ENCODE measurements at places on chromosomes 4 and X.

GRCh38 chr4:74555843-74556242, 110.9 kb downstream of the AREG start:
- no peak for DNase-seq

DNA sequence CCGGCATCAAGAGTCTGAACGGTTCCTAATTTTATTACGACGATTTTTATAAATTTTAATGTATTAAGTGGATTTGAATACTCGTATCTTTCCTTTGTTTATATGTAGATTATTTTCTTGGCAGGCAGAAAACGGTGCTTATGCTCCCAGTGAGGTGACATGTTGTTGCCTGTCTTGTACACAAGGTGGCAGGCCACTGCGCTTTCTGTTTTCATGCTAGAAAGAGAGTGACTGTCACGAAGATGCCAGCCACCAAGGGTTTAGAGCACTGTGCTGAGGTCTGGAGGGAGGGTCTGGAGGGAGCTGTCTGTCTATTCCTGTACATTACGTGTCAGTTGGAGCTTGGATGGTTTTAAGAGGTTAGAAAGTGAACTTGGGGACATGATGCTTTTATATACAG, 87.7 kb downstream of the SHROOM2 start:
- DNase-seq = peak; percentile 47

GRCh38 chr4:77332696-77333270, 175.8 kb downstream of the CCNG2 start:
- no peak for DNase-seq

- no peak for DNase-seq
Observed at GRCh38 chr4:93169966-93170365, 658.6 kb upstream of the ATOH1 start.

- DNase-seq = no peak
Observed at GRCh38 chr4:65381648-65382047, 288.6 kb downstream of the EPHA5 start.

DNA sequence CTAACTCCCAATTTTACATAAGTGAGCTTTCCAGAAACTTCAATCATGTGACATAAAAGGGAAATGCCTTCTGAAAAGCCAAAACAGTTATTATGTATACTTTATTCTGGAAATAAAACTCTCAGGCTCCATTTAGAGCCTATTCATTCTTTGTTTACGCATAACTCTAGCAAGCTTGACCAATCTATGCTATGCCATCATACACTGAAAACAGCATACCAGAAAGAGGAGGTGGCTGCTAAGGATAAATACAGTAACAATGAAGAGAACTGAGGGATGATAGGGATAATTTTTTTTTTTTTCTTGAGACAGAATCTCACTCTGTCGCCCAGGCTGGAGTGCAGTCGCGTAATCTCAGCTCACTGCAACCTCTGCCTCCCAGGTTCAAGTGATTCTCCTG, 24.4 kb downstream of the CDKL2 start:
- DNase-seq = no peak

DNA sequence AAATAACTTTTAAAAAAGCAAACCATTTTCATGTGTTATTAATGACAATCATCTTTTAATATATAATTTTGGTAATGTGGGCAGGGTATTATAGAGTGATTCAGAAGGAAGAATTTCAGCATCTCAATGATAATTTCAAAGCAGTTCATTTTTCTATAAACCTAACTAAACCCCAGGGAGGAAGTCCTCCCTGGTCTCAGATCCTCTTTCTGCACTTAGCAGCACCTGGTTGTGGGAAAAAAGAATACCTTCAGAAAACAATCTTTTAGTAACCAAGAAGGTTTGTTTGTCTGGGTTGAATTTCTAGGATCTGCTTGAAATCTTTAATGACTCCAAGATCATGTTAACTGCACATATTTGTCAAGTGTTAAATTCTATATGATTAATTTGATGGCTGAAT, 29.9 kb downstream of the DKK2 start:
- no peak for DNase-seq

- DNase-seq = no peak
Observed at GRCh38 chr4:100257567-100257966, 67.3 kb upstream of the DDIT4L start.

- no peak for DNase-seq
Observed at GRCh38 chrX:119398587-119398973, 556 bp upstream of the SLC25A43 start.

DNA sequence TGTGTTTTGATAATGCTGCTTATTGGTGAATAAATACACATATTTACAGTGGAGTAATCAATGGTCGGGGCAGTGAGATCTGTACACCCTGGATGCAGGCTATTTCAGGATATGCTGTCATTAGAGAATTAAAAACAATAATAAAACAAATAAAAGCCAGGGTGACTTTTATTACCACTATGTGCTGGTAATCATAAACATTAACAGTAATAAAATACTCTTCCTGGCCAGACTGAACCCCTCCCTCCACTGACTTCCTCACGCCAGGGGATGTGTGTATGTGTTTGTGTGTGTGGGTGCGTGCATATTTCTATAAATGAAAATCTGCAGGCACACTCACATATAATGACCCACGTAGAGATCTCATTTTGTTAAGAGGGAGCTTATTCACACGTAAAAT, 98.0 kb upstream of the MAP9 start:
- no peak for DNase-seq

- DNase-seq = no peak
Observed at GRCh38 chr4:136302566-136302965, 1229.7 kb downstream of the PCDH18 start.

DNA sequence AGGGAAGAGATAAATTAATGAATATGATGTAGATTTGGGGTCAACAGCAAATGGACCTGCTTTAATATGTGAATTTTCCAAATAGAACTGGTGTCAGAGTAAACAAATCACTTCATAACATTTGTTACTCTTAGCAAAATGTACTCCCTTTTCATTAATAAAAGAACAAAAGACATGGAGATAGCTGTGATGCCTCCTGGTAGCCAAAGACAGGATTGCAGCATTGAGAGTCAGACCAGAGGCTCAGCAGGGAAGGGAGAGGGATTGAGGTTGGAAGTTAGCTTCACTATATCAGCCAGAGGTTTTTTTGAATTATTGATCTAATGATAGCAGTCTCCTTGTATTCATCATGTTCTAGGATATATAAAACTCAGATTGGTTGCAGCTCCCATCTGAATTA, 17.4 kb upstream of the RAB40A start:
- DNase-seq = no peak

GRCh38 chrX:20432746-20433387, 166.2 kb upstream of the RPS6KA3 start:
- no peak for DNase-seq

- DNase-seq = no peak
Observed at GRCh38 chrX:111520506-111520905, 9.1 kb downstream of the SERTM2 start.

GRCh38 chr4:100682477-100683218, 164.8 kb upstream of the EMCN start:
- DNase-seq = no peak

GRCh38 chr4:185405296-185405999, 8.8 kb downstream of the ANKRD37 start:
- no peak for DNase-seq

- DNase-seq = no peak
Observed at GRCh38 chr4:176638992-176639391, 153.7 kb downstream of the VEGFC start.

GRCh38 chr4:144902614-144903013, 195.4 kb downstream of the ANAPC10 start:
- DNase-seq = no peak

- DNase-seq = no peak
Observed at GRCh38 chr4:38920677-38921076, 53.1 kb downstream of the FAM114A1 start.

- no peak for DNase-seq
Observed at GRCh38 chr4:21856754-21857153, 91.8 kb downstream of the KCNIP4 start.

GRCh38 chr4:77367638-77368037, 210.6 kb downstream of the CCNG2 start:
- no peak for DNase-seq

DNA sequence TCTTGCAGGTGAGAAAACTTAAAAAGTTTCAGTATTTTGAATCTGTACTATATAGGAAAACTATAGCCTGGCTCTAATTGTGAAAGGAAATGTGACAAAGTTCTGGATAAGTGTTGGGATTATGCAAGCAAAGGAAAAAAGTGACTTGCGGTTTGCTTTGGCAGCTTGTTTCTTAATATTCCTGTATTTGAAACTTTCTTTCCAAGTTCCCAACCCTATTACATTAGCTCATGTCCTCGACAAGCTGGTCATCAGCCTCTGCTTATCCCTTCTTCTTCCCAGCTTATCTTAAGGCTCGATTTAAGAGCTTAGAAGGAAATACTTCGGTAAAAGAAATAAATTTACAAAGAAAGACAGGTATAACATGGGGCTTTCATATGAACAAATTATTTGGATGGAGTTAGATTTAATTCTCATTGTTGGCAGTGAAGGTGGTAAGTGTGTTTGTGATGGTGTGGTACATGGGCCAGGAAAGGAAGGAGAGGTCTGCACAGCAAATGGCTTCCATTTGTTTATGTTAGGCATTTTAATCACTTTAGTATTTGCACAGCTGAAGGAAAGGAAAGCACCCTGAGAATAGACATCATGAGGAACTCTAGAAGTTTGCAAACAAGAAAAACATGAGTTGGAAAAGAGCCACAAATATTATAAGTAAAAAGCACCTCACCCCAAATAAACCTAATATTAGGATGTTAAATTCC, 5.1 kb upstream of the MYOZ2 start:
- DNase-seq = no peak

- DNase-seq = no peak
Observed at GRCh38 chr4:85028910-85029309, 62.4 kb upstream of the WDFY3 start.

GRCh38 chr4:120869613-120870278, 52.8 kb downstream of the PRDM5 start:
- DNase-seq = no peak

GRCh38 chrX:130165181-130165702, 399 bp downstream of the AIFM1 start:
- DNase-seq = no peak

GRCh38 chr4:152235718-152236117, 300.2 kb downstream of the FBXW7 start:
- DNase-seq = no peak

- no peak for DNase-seq
Observed at GRCh38 chr4:106329041-106329618, 12.8 kb downstream of the AIMP1 start.

DNA sequence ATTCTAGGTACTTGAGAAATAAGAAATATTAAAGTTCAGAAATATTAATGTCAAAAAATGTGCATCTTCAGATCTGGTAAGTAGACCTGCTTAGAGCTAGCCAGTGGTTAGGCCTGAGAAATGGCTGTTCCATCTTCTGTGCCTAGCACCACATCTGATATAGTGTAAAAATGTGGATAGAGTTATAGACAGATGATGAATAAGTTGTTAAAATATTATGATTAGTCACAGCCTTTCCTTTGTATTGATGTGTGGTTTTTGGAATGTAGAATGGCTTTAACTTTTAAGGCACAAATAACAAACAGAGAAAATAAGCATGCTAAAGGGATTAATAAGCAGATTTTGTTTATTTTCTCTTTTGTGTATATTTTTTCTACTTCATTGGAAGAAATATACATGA, 133.5 kb upstream of the NUDT6 start:
- no peak for DNase-seq

DNA sequence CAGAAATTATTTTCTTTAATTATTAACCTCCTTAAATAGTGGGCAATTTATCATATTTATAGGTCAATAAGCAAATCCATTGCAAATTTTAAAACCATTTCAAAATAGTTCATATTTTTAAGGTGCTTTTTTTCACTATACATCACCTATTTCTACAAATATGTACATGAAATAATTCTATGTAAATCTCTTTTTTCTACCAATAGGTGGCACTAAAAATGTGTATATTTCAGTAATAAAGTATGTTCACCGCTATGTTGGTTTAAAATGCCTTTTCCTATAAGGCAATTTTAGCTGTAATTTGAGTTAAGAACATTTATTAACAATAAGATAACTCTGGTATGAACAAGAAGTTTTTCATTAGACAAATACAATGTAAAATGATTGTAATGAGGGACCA, 672.2 kb downstream of the KCTD8 start:
- no peak for DNase-seq

GRCh38 chrX:108165383-108166111, 74.0 kb downstream of the ATG4A start:
- peak; percentile 11 for DNase-seq

DNA sequence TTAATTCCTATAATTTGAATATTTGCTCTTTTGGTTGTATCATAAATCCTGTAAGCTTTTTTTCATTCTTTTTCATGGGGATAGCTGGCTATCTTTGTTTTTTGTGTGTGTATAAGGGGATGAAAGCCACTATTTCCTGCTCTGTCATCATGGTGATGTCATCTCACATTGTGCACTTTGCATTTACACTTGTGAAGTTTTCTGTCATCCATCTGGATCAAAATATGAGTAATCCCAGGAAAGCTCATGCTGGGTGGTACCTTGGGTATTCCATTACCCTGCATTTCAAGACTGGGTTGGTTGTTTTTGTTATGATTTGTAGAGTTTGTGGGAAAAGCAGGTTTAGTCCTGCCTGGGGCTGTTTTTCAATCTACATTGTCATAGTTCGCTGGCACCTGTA, 367.3 kb downstream of the CHIC1 start:
- DNase-seq = no peak

DNA sequence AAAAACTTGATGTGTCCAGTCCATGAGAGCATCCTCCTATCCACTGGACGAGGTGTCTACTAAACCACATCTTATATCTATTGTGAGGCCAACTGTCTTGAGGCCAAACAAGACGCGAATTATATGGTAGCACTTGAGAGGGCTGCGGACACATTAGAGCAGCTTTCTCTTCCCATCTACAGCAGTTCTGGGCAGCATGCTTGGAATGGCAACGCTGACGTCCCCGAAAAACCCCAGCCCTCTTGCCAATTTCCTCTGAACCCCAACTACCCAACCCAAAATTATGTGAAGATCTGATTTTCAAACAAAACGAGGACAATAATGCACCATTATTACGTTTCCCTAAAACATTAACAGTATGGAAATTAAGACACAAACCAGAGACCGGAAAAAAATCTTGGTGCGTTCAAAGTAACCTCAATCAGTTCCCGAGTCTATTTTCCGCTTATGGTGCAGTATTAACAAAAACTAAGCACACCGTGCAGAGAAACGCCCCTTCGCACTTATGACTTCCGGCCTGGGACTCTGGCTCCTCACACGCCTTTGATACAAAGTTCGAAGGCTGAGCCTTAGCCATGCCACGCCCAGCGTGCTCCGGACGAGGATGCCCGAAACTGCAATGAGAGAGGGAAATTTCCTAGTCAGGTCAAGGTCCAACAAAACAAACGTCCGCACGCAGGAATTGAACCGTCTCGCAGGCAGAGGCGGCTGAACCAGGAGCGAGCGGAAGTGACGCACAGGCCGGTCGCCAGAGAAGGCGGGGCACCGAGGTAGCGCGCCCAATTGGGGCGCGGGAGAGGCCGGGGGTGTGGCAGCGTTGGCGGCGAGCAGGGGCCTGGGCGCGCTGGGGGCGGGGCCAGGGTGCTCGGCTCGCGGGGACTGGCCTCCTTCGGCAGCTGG, 458 bp upstream of the AP1AR start:
- peak; percentile 71 for DNase-seq

GRCh38 chr4:57187246-57187645, 77.1 kb upstream of the IGFBP7 start:
- DNase-seq = no peak
